ENCODE measurements at places on chromosomes 5 and 9. TPM values are rescaled to one million over a fixed set of nuclear protein-coding genes. Genes with fewer than 3 reads are reported as not detected.

GRCh38 chr5:168974082-168974481, 326.9 kb downstream of the SLIT3 start:
- DNase-seq: no peak
- H3K36me3 ChIP-seq: no peaks in the 10 kb centered on the region
- no peak overlapping the region for H3K4me3 ChIP-seq

- H3K4me1 ChIP-seq: peaks cover 5% of the 10 kb centered on the region
- H3K27ac ChIP-seq: no peak overlapping the region
- H3K36me3 ChIP-seq: no peaks in the 10 kb centered on the region
- H3K4me3 ChIP-seq: no peak overlapping the region
Observed at GRCh38 chr5:56123531-56124243, 109.4 kb downstream of the ANKRD55 start.

DNA sequence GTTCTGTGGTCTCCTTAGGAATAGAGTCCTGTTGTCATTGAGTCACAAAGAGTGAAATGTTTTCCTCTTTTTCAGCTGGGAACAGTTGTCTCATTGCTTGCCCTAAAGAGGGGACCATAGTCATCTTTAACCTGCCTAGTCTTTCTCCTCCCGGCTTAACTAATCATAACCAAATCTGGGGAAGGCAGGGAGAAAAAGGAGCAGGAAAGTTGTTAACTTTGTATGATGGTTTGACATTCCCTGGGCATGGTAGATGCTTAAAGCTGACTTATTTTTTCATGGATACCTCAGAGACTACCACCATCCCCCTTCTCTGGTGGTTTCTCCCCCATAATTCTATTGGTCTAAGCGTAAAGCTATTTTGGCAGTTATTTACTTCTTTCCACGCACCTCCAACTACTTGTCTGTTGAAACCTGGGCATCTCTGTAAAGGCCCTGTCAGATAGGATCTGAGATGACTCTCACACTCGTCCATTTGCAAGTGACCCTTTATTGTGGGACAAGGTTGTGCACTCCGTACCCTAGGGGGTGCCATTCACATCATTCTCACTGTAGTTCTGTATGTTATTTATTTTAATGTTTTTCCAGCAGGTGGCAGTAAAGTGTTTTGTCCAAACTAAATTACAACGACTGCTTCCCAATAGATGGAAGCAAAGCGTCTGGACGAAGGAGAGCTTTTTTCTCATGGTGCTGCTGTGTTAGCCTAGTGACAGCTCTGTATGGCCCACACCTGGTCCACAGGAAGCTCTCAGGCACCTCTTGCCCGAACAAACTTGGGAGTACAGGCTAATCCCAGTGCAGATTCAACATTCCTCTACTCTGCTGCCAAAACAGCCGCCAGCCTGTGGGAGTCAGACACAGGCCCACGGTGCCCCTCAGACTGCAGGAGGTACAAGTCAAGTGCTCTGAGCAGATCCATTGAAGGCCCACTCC, 3.0 kb upstream of the FAM13B start:
- H3K27ac ChIP-seq: no peak overlapping the region
- peaks cover 18% of the 10 kb centered on the region for H3K4me1 ChIP-seq
- H3K36me3 ChIP-seq: no peaks in the 10 kb centered on the region

The TRPM3 gene
- 0.14 TPM for polyA plus RNA-seq

The DND1 gene
- 5.0 TPM for polyA plus RNA-seq

The PLCXD3 gene
- polyA plus RNA-seq: 0.37 TPM

DNA sequence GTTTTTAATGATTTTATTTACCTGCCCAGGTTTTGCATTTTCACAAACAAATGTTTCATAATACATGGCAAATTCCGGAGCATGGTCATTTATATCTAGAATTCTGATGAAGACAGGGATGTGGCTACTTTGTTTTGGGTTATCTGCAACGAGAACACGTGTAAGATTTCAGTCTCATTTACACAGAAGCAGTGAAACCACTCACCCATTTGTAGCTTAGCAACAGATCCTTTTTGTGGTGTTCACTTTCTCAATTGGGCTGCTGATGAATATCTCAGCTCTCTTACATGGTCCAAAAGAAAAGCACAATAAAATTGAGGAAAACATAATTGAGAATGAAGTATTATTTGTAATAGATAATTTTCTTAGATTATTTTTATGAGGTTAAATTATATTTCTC, 148.6 kb downstream of the CDH9 start:
- H3K27ac ChIP-seq: no peak overlapping the region

The CACNA1B gene
- polyA plus RNA-seq: 0.11 TPM

- no peaks in the 10 kb centered on the region for H3K36me3 ChIP-seq
- no peaks in the 10 kb centered on the region for H3K27me3 ChIP-seq
- no peaks in the 10 kb centered on the region for H3K4me1 ChIP-seq
- no peak overlapping the region for H3K27ac ChIP-seq
- no peak overlapping the region for H3K4me3 ChIP-seq
- no peak for DNase-seq
Observed at GRCh38 chr5:127985811-127986325, 97.7 kb upstream of the SLC12A2 start.

DNA sequence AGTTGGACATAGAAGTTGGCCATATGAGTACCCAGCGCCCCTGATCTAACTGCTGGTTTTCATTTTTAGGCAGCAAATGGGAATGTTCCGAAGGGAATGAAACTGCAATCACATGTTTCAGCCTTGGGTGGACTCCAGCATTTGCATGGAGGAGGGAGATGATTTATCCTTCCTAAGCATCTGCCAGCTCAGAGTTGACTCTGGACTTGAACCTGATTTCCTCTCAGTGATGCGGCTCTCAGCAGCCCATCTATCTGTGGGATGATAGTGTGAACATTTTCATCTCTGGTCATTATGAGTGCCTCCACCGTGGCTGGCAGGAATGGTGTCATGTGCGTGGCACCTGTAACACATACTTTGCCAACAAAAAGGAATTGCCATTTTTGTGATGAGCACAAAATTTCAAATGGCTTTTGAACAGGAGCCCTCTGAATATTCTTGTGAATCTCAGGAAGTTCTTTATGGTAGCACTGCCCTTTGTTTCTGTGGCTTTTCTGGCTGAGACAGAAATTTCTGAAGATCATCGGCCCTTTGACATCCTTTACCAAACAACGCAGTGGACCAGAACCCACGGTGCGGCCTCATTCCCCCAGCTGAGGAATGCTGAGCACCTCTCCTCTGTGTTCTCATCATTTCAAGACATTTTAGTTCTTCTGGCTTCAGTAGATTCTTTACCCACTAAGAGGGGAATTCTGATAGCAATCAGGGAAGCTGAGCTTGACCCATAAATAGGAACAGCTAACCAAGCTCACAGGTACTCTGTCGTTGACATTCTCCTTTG, 28.5 kb downstream of the FUBP3 start:
- H3K4me1 ChIP-seq: no peaks in the 10 kb centered on the region
- H3K27me3 ChIP-seq: no peaks in the 10 kb centered on the region

All from thymus (tissue), 14 donors.